WTC11 (cell line): ENCODE measurements at places on chromosomes 1 and 21. TPM values are rescaled to one million over a fixed set of nuclear protein-coding genes. Genes with fewer than 3 reads are reported as not detected.

DNA sequence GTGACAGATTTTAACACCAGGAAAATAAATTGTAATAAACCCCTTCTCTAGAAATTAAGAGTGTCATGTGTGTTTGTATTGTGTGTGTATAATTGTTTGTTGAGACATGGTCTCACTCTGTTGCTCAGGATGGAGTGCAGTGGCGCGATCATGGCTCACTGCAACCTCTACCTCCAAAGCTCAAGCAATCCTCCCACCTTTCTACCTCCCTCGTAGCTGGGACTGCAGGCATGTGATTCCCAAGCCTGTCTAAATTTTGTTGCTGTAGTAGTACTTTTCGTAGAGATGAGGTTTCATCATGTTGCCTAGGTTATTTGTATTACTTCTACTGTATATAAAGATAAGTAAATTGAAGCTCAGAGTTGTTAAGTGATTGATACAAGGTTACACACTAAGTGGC lies 68.5 kb upstream of the RAVER2 start:
- no peak for DNase-seq

GRCh38 chr1:69568421-69569174 lies 876 bp downstream of the LRRC7 start:
- DNase-seq: peak; percentile 17

GRCh38 chr1:60596791-60597750 lies 485.3 kb upstream of the NFIA start:
- no peak for DNase-seq

GRCh38 chr1:43304314-43304681 lies 3.5 kb downstream of the TIE1 start:
- DNase-seq: no peak

DNA sequence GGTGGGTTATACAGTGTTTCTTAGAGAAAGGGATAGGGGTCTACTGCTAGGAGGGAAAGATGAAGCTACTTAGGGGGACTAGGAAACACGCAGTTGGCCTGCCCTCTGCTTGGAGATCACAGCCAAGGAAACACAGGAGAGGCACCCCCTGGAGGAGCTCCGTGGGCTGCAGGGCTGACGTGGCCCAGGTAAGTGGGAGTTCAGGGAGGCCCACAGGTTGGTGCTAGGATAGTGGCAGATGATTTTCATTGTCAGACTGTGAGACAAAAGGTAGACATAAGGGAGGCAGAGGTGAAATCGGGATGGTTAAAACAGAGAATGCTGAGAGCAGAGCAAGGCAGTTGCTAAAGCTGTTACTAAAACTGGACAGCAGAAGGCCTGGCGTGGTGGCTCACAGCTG lies 463.0 kb downstream of the DSCAM start:
- no peak for DNase-seq

Gene LIN28A
- 1,150 to 1,251 TPM (median 1,185 TPM) in 3 replicates for total RNA-seq

GRCh38 chr1:40316595-40317393 lies at the start of gene COL9A2:
COL9A2 (minus strand) TSS chr1:40317286; CDS start chr1:40317197, 89 bp downstream.
- peak; percentile 41 for DNase-seq

DNA sequence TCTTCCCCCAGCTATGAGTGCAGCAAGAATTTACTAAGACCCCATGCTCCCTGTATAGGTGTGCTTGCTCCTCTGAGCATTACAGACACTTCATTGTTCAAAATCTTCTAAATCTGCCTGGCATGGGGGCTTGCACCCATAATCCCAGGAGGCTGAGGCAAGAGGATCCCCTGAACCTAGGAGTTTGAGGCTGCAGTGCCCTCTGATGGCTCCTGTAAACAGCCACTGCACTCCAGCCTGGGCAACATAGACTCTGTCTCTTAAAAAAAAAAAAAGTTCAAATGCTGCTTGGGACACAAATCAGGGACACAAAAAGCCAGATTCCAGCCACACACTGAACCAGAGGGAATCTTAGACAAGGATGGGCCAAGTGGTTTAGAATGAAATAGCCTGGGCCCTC lies 3.4 kb upstream of the ACOT7 start:
- no peak for DNase-seq

DNA sequence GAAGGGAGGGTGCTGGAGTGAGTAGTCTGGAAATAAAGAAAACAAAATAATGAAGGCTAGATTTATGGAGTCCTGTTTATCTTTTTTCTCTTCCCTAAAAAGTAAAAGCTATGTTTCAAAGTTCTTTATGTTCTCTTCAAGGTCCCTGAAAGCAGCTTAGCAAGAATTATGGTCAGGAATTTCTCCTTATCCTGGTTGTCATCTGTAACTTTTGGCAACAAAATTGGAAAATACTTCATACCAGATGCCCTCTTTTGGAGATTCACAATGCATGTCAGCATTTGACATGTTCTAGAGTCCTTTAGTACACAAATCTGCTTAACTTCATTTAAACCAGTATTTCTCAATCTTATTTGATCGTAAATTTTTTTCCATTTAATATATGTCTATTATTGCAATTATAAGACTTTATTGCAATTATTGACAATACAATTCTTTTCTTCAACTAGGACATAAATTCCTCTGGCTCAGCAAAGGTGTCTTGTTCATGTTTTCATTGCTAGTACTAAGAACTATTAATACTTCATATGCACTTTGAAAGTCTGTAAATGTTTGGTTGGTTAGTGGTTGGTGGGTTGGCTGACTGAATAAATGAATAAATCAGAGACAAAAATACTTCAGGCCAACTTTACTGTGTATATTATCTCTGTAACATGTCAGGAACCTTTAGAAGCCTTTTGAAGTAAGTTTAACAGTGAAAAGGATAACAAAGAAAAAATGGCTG lies 101.5 kb downstream of the ATP1B1 start:
- DNase-seq: no peak

GRCh38 chr21:26126168-26126553 lies 44.4 kb downstream of the APP start:
- no peak for DNase-seq

DNA sequence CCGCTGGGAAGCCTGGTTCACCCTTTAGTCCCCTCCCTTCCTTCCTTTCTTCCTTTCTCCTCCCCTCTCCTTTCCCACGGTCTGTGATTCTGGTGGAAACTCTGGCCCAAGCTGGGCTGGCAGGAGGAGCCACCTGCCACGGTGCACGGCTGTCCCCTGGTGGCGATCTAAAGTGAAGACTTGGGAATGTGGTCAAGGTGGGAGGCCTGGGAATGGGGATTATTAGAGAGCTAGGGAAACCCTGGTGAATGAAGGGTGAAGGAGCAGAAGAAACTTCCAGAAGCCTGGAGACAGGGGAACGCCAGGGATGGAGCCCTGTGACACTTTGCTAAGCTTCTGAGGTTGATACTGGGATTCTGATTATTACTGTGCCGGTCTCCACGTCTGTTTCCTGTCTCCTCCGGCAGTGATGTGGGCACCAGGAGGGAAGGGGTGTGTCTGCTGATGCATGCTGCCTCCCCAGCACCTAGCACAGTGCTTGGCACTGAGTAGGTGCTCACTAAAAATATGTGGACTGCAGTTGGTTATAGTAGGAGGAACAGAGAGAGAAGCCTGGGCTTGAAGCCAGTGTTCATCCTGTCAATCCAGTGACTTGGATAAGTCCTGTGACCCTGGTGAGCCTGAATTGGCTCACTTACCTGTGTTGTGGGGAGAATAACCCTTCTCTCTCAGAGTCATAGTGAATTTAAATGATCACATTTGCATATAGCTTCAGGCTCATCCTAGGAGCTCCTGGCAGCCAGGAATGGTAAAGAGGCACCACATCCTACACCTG lies 71.2 kb upstream of the NBPF3 start:
- peak; percentile 85 for DNase-seq

- no peak for DNase-seq
These were observed 21.0 kb upstream of the TDRD10 start for GRCh38 chr1:154481053-154481452.

GRCh38 chr1:231653632-231654031 lies 27.0 kb downstream of the DISC1 start:
- DNase-seq: no peak

Gene LCE1A
- total RNA-seq: not detected in 3 replicates

GRCh38 chr1:234477386-234478151 lies 1.4 kb downstream of the TARBP1 start:
- no peak for DNase-seq

GRCh38 chr1:173869021-173869359 lies 810 bp downstream of the ZBTB37 start:
- no peak for DNase-seq

GRCh38 chr1:157403203-157403602 lies 149.1 kb downstream of the FCRL5 start:
- DNase-seq: peak; percentile 21

Gene RASSF5
- total RNA-seq: 1.7 to 2.1 TPM (median 1.7 TPM) in 3 replicates

Gene CD1E
- total RNA-seq: not detected in 3 replicates

Gene UBQLN4
- 35.0 to 37.3 TPM (median 36.3 TPM) in 3 replicates for total RNA-seq

- DNase-seq: no peak
These were observed 2.0 kb downstream of the CFAP45 start for GRCh38 chr1:159897962-159898361.

Gene OR2L2
- 0.05 TPM in 1 of 3 replicates, not detected in the others for total RNA-seq

Gene GBP4
- 0.05 to 0.09 TPM (median 0.09 TPM) in 3 replicates for total RNA-seq

DNA sequence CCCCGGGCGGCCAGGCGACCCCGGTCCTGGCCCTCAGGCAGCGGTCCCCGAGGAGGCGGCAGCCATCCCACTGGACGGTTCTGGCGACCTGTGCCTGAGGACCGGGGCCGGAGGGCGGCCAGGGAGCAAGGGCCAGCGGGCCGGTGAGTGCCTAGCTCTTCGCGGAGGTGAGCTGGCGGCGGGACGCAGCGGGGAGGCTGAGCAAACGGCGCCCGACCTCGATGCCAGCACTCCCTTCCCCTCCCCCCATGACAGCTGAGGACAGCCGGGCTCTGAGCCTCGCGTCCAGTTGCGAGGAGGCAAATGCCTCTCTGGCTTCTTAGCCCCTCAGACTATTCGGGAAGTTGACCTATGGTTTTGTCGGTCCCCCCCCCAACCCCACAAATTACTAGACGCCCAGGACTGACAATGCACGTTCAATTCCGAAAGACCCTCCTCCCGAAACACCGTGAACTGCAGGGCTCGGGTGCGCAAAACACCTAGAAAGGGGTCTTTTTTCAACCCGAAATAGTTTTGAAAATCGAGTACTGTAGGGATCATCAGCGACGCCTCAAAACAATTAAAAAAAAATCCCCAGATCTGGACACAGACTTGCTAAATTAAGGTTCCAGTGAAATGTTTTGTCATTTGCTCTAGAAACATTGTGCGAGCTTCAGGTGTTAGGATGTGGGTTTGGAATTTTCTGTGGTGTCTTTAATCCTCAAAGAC lies 8.3 kb downstream of the CDKN2C start:
- DNase-seq: peak; percentile 85

- peak; percentile 65 for DNase-seq
These were observed 56.9 kb downstream of the SLC45A1 start for GRCh38 chr1:8374812-8375211.

DNA sequence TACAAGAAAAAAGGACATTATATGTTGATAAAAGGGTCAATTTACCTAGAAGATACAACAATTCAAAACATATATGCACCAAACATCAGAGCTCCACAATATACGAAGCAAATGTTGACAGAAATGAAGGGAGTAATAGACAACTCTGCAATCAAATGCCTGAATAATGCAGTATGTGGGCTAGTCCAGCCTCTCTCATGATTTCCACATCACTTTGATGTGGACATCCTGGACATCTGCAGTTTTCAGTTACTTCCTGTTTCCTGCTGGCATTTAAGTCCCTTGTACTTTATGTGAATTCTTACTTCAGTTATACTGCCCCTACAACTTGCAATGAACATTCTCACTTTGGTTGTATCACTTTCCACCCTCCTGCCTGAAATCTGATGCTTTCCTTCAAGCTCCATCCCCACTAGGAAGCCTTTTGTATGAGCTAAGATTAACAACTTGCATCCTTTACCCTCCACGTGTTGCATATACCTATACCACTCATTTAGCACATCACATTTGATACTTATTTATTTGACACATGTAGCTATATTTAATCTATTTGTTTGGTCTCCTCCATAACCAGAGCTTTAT lies 36.7 kb downstream of the DISC1 start:
- no peak for DNase-seq

DNA sequence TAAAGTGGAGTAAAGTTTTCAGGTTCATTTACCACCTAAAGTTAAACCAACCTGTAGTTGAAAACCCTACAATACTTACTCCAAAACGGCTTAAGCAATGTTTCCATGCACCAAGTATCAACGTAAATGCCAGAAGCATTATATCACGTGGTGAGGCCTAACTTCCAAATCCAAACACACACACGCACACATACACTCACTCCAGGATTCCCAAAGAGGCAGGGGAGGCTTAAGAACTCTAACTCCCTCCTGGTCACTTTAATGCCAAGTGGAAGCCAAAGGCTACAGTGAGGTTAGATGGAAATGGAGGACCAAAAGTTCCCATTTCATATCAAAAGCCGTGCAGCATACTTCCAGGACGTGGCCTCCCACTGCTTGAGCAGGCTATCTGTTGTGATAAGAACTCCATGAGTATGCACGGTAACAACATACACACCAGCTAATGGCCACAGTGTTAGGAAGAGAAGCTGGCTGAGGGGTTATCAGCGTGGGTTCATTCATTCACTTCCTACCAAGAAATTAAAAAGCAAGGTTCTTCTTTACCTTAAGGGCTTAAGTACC lies 224.1 kb downstream of the SLC45A1 start:
- DNase-seq: no peak

DNA sequence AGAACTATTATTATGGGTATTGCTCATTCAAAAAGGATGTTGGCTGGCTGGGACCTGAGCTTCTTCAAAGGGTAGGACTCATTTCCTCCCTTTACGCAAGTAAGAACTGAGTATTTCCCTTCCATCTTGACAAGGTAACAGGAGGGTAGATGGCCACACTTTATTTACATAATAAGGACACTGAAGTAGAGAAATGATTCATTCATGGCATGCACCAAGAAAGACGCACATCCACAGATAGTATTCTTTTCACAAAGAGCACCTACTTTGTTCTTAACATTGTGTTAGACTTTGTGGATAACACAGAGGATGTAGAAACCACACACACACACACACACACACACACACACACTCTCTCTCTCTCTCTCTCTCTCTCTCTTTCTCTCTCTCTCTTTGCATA lies 82.9 kb downstream of the FAM78B start:
- no peak for DNase-seq

DNA sequence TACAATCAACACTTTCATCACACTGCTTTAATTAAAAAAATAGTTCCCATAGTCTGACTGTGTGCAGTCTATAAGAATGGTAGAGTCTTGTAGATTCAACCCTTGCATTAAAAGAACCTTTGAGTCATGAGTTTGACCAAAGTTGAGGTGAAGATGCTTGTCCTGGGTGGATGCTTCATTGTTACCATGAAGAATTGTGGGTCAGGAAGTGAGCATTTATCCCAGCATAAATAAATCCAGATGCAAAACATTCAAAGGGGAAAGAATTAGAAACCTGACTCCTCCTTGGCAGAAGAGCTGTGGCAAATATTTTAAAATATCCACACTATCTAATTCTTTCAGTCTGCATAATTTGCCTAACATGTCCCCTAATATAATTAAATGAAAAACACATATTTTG lies 72.9 kb upstream of the SPAG17 start:
- no peak for DNase-seq

- no peak for DNase-seq
These were observed 40.6 kb upstream of the DUSP10 start for GRCh38 chr1:221782477-221782876.

- DNase-seq: no peak
These were observed 18.1 kb downstream of the PDC start for GRCh38 chr1:186442651-186443375.

- no peak for DNase-seq
These were observed 3.2 kb upstream of the SRRM1 start for GRCh38 chr1:24639881-24640280.
